Glutamatergic neuron (in vitro differentiated cells): ENCODE measurements at places on chromosomes 6 and 20.

DNA sequence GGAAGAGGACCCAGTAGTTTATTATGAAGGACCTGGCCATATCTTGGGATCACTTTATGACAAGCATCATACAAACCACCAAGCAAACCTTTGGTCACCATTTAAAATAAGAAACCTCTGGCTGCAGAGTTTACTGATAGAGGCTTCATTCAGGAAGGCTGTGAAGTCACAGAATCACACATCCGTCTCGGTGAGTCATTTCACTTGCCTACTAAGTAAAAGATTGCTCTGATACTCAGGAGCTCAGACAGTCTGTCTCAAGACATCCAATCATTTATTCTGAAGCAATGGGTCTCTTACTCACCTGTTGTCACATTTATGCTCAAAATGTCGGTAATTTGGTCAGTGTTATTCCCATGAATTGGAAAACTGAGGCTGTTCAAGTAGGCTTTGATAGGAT, 33.7 kb downstream of the ADGRF5 start:
- no peaks in the 10 kb centered on the region for H3K27me3 ChIP-seq
- H3K4me1 ChIP-seq: peaks cover 1% of the 10 kb centered on the region
- no peak overlapping the region for H3K4me3 ChIP-seq
- no peak overlapping the region for H3K27ac ChIP-seq

DNA sequence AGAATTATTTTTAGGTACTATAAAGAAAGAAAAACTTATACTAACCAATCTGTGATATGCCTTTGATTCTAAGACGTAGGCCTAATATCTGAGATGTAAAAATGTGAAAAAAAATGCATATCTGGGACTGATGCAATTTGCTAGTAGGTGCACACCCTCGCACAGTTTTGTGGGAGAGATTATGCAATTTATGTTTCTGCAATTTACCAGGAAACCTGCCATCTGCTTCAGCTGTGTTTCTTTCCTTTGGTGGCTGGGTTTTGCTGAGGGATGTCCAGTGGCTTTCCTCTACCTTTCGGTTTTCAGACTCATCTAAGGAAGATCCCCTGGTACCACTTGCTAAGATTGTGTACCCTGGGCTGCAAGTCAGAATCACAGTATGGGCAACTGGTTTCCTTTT, 186.9 kb downstream of the ZFP64 start:
- H3K27me3 ChIP-seq: peaks cover 1% of the 10 kb centered on the region
- peaks cover 26% of the 10 kb centered on the region for H3K4me1 ChIP-seq
- H3K27ac ChIP-seq: peak overlapping the region; percentile 93
- H3K36me3 ChIP-seq: no peaks in the 10 kb centered on the region
- no peak for DNase-seq
- no peak overlapping the region for H3K4me3 ChIP-seq

DNA sequence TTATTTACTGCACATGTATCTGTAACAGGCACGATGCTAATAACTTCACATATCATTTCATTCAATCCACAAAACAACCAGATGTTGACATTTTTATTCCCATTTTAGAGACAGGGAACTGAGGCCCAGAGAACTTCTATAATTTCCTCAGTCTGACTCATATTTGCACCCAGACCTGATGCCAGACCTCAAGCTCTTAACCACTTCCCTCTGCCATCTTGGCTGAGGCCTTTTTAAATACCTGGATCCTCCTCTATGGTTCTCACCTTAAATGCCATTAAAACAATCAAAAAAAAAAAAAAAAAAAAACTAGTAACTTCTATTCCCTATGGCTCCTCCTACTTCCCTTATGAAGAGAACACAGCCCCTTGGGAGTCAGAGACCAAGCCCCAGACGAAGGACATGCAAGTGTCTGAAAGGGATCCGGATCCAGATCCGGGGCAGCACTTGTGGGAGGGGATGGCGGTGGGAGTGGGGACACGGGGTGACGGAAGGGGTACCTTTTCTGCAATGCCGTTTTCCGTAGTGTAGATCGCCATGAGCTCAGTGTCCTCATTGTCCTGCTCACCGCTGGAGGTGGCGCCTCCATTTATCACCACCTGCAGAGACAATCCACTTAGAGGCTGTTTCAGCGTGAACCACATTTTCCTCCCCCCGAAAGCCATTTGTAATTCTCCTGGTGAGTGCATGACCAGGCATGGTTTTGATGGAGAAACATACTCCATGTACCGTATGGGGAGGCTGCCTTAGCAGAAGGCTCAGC, 88.7 kb downstream of the SLC23A2 start:
- H3K27ac ChIP-seq: no peak overlapping the region
- no peak overlapping the region for H3K4me3 ChIP-seq
- H3K27me3 ChIP-seq: no peaks in the 10 kb centered on the region
- H3K36me3 ChIP-seq: no peaks in the 10 kb centered on the region
- H3K4me1 ChIP-seq: peaks cover 4% of the 10 kb centered on the region

GRCh38 chr20:36847009-36847709, 28.8 kb upstream of the TLDC2 start:
- H3K36me3 ChIP-seq: peaks cover 12% of the 10 kb centered on the region
- H3K27me3 ChIP-seq: peaks cover 7% of the 10 kb centered on the region
- H3K4me3 ChIP-seq: peak overlapping the region; percentile 30
- H3K4me1 ChIP-seq: peaks cover 36% of the 10 kb centered on the region
- peak overlapping the region; percentile 85 for H3K27ac ChIP-seq
- DNase-seq: no peak

DNA sequence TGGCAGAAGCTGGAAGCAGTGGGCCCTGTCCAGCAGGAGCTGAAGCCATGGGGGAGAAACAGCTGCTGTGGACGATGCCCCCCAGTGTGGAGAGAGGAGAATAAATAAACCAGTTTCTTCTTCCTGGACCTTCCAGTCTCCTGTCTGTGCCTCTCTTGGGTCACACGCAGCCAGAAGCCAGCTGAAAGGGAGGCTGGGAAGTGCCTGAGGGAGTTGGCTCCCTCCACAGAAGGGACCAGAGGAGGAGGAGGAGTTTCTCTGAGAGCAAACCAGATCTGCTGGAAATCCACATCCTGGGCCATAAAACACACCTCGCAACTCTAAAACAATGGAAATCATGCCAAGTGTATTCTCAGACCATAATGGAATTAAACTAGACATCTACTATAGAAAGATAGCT, 577.0 kb downstream of the CDH26 start:
- no peak overlapping the region for H3K4me3 ChIP-seq
- peaks cover 6% of the 10 kb centered on the region for H3K4me1 ChIP-seq
- no peak overlapping the region for H3K27ac ChIP-seq
- no peaks in the 10 kb centered on the region for H3K36me3 ChIP-seq
- no peaks in the 10 kb centered on the region for H3K27me3 ChIP-seq
